Stomach (tissue), 19 donors: ENCODE measurements at places on chromosomes 12 and 14. TPM values are rescaled to one million over a fixed set of nuclear protein-coding genes. Genes with fewer than 3 reads are reported as not detected.

Gene RTL1
- total RNA-seq = not detected

Gene KRT83
- total RNA-seq = not detected

Gene KRT7
- total RNA-seq = 47.0 TPM

Gene PIWIL1
- total RNA-seq = not detected

GRCh38 chr12:94023879-94024278, 124.5 kb upstream of the PLXNC1 start:
- no peak overlapping the region for H3K27ac ChIP-seq
- no peaks in the 10 kb centered on the region for H3K27me3 ChIP-seq
- no peak for DNase-seq
- H3K4me3 ChIP-seq = no peak overlapping the region

DNA sequence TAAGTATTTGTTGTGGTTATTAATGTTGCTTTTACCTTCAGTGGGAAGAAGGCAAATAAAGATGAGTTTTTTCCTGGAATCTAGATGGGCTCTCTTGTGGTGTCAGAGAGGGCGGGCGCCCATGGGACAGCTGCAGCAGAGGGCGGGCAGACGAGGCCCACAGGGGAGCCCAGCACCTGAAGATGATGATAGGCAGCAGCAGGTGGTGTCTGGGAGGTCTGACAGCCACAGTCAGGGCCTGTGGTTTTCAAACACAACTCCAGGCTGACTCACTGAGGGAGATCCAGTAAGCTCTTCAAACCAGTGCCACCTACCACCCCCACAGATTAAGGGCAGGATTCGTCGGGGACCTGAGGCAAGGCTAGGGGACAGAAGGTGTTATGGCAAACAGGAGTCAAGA, 42.8 kb downstream of the NKX2-1 start:
- no peaks in the 10 kb centered on the region for H3K4me1 ChIP-seq
- DNase-seq = no peak
- no peak overlapping the region for H3K4me3 ChIP-seq

DNA sequence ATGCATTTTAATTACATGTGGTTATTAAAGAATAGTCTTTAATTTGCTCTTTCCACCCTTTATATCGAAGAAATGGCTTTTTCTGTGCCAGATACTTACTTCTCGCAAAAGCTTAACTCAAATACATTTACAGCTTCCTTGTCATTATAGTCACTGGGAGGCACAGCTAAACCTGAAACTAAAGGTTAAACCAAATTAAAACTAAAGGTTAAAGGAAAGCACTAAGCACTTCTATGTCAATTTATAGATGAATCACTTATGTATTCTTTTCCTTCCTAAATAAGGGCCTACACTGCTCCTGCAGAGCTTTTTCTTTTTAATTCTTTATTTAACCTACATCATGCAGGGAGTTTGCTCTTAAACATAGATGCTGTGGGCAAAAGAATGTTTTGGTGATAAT, 9.1 kb downstream of the C14orf93 start:
- no peak overlapping the region for H3K4me3 ChIP-seq
- peaks cover 17% of the 10 kb centered on the region for H3K4me1 ChIP-seq

DNA sequence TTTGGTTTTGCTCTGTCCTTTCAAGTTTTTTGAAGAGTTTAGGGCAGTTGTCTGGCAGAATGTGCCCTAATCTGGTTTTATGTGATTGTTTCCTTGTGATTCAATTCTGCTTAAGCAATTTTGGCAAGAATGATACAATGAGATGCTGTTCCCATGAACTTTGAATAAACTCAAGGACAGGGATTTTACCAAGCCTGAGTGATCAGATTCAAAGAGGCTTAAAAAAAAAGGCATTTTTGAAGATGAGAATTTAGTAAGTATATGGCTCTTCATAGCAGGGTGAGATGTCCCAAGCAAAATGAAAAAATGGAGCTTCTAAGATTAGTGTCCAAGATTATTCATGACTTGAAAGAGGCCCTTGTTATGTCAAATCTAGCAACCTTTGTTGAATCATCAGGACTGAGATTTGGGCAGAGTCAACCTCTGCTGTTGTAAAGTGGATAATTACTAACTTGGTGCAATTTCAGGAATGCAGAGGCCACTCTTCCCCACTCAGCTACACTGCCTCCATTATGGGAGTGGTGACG, 180.6 kb upstream of the NUDT4 start:
- H3K27me3 ChIP-seq = no peaks in the 10 kb centered on the region
- no peak overlapping the region for H3K4me3 ChIP-seq
- no peak overlapping the region for H3K27ac ChIP-seq
- no peaks in the 10 kb centered on the region for H3K36me3 ChIP-seq
- DNase-seq = no peak
- H3K4me1 ChIP-seq = peaks cover 2% of the 10 kb centered on the region

DNA sequence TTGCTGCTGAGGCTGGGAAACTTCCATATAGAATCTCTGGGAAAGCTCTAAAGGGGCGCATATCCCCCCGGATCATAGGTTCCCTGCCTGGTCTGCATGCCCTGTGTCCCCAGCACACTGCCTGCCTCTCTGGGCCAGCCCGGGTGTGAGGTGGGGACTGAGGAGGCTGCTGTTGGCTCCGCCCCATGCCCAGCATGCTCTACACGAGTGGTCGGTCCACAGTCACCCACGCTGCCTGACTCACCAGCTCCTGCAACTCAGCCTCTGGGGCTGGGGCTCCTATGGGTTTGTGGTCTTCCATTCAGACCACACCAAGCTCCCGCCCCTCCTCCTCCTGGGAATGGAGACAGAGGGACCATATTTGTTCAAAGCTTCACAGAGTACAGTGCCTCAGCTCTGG, 88.5 kb upstream of the ANO2 start:
- no peaks in the 10 kb centered on the region for H3K27me3 ChIP-seq
- H3K4me1 ChIP-seq = no peaks in the 10 kb centered on the region
- no peak overlapping the region for H3K27ac ChIP-seq
- no peak for DNase-seq
- no peaks in the 10 kb centered on the region for H3K36me3 ChIP-seq

GRCh38 chr12:6773590-6774351, 1.5 kb downstream of the LAG3 start:
- H3K27ac ChIP-seq = peak overlapping the region; percentile 66
- no peak for DNase-seq
- H3K4me3 ChIP-seq = peak overlapping the region; percentile 41
- peaks cover 39% of the 10 kb centered on the region for H3K4me1 ChIP-seq
- H3K27me3 ChIP-seq = no peaks in the 10 kb centered on the region
